ENCODE measurements at places on chromosomes 11 and 22.

GRCh38 chr11:33696411-33696810, 4.2 kb downstream of the C11orf91 start:
- peaks cover 13% of the 10 kb centered on the region for H3K36me3 ChIP-seq
- peaks cover 12% of the 10 kb centered on the region for H3K4me1 ChIP-seq
- no peak for DNase-seq

- DNase-seq: no peak
Observed at GRCh38 chr11:1830322-1831223, 4.2 kb upstream of the SYT8 start.

GRCh38 chr22:22674467-22674866, 30.1 kb downstream of the GGTLC2 start:
- peaks cover 23% of the 10 kb centered on the region for H3K27me3 ChIP-seq
- H3K4me3 ChIP-seq: no peak overlapping the region
- H3K4me1 ChIP-seq: no peaks in the 10 kb centered on the region
- H3K36me3 ChIP-seq: no peaks in the 10 kb centered on the region
- DNase-seq: no peak
- H3K27ac ChIP-seq: no peak overlapping the region

DNA sequence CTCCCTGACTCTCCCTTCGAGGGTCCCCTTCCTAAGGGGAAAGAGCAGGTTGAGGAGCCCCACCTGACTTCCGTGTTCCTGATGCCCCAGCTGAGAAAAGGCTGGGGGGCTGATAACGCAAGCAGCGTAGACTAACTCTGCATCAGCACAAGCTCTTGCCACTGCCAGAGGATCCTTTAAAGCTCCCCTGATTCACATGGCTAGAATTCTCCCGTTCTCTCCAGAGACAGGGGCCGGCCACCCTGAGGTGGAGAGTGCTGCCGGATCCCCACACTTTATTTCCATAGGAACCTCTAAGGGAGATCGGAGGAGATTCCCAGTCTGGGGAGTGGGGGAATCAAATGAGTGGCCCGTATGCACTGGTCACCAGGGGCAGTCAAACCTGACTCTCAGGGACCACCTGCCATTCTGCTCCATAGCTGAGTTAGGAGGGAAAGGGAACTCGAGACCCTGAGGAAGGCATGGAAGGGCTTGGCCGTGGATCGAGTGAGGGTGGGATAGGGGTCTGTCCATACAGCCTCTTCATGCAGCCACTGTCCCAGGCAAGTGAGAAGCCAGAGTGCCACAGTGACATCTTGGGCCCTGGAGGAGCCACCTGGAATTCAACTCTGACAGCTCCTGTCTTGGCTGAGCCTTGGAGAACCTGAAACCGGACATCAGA, 1.4 kb upstream of the VSIG10L2 start:
- H3K36me3 ChIP-seq: no peaks in the 10 kb centered on the region
- peaks cover 53% of the 10 kb centered on the region for H3K27me3 ChIP-seq
- no peak for DNase-seq
- H3K4me3 ChIP-seq: no peak overlapping the region
- H3K4me1 ChIP-seq: peaks cover 9% of the 10 kb centered on the region
- no peak overlapping the region for H3K27ac ChIP-seq

DNA sequence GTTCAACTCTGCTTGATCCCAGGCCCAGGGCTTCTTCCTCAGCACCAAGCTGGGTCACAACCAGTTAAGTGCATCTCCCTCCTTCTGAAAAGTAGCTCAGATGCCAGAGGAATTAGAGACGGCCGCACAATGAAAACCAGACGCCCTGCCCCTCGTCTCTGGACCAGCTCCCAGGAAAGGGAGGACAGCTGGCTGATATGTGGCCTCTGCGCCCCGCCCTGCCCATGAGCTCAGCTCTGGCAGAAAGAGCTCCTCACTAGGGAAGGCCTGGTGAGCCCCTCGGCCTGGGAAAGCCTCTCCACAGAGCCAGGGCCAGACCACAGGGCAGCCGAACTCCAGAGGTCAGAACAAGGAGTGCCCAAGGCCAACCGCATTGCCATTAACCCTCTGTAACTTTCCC, 18.1 kb upstream of the SCGB1A1 start:
- DNase-seq: no peak
- no peaks in the 10 kb centered on the region for H3K27me3 ChIP-seq
- no peak overlapping the region for H3K27ac ChIP-seq
- peaks cover 7% of the 10 kb centered on the region for H3K36me3 ChIP-seq
- H3K4me1 ChIP-seq: peaks cover 15% of the 10 kb centered on the region
- H3K4me3 ChIP-seq: no peak overlapping the region

GRCh38 chr11:117816846-117817367, 7.6 kb downstream of the FXYD2 start:
- H3K27ac ChIP-seq: peak overlapping the region; percentile 92
- DNase-seq: no peak
- peaks cover 36% of the 10 kb centered on the region for H3K4me1 ChIP-seq
- no peaks in the 10 kb centered on the region for H3K27me3 ChIP-seq
- peaks cover 11% of the 10 kb centered on the region for H3K36me3 ChIP-seq

- no peak overlapping the region for H3K4me3 ChIP-seq
- H3K27me3 ChIP-seq: peaks cover 41% of the 10 kb centered on the region
- H3K36me3 ChIP-seq: no peaks in the 10 kb centered on the region
- no peak for DNase-seq
- H3K4me1 ChIP-seq: peaks cover 11% of the 10 kb centered on the region
- no peak overlapping the region for H3K27ac ChIP-seq
Observed at GRCh38 chr11:2526808-2527381, 82.1 kb downstream of the KCNQ1 start.

DNA sequence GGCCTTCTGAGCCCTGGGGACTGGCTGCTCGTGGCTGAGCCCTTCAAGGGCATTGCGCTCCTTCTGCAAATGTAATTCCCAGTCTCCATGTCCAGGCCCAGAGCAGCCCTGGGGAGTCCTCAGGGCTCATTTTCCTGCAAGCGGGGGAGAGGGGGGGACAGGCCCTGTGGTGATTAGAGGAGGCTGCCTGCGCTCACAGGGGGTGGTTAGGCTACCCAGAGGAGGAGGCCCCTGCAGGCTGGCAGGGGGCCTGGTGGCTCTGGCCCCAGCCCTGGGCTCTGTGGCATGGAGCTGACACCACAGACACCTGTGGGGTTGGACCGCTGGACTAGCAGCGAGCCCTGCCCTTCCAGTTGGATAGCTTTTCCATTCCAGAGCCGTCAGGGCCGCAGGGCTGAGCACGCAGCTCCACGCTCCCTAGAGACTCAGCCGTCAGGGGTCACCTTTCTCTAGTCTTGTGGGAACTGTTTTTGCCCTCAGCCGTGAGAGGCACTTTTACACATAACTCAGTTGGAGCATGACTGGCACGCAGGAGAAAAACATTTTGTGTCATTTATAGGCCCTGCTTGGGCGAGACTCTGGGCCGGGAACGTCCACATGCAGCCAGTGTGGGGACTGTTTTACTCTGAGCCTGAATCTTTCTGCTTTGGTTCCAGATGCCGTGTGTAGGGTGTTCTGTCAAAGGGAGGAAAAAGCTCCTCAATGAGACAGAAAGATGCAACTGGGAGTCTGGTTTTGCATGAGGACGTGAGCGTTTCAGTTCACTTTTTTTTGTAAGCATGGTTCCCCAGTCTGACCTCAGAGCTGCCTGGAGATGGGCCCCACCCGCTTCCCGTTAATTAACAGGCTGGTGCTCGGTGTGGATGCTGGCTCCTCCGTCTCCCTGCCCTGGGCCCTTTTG, 58.1 kb downstream of the LRP5 start:
- H3K4me3 ChIP-seq: no peak overlapping the region
- H3K36me3 ChIP-seq: peaks cover 3% of the 10 kb centered on the region
- H3K27me3 ChIP-seq: peaks cover 12% of the 10 kb centered on the region
- no peak for DNase-seq

DNA sequence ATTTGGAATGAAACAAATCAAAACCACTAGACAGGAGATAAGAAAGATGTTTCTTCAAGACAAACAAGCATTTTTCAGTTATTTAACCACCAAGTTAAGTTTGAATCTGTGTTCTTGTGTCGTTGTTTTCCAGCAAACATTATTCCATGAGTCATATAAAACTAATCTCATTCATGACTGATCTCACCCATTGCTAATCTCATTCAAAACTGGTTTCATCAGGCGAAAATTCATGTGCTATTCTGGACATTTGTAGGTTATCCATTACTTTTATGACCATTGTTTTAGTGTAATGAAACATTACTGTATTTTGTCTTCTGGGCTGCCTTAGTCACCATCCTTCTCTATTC, 221.8 kb downstream of the DDX10 start:
- H3K4me3 ChIP-seq: no peak overlapping the region
- H3K36me3 ChIP-seq: no peaks in the 10 kb centered on the region
- no peak for DNase-seq

GRCh38 chr11:128686745-128687177, 7.1 kb upstream of the FLI1 start:
- H3K4me1 ChIP-seq: peaks cover 22% of the 10 kb centered on the region
- H3K4me3 ChIP-seq: peak overlapping the region; percentile 78
- peaks cover 52% of the 10 kb centered on the region for H3K27me3 ChIP-seq
- peak overlapping the region; percentile 60 for H3K27ac ChIP-seq

GRCh38 chr22:37069319-37069718, 17.8 kb downstream of the KCTD17 start:
- H3K4me3 ChIP-seq: no peak overlapping the region
- no peaks in the 10 kb centered on the region for H3K4me1 ChIP-seq
- H3K36me3 ChIP-seq: peaks cover 8% of the 10 kb centered on the region
- H3K27me3 ChIP-seq: peaks cover 12% of the 10 kb centered on the region
- no peak for DNase-seq

GRCh38 chr11:89477175-89477574, 14.0 kb downstream of the NOX4 start:
- H3K4me3 ChIP-seq: no peak overlapping the region
- H3K4me1 ChIP-seq: no peaks in the 10 kb centered on the region
- no peak for DNase-seq
- H3K27me3 ChIP-seq: no peaks in the 10 kb centered on the region

GRCh38 chr22:44181033-44181911, 547 bp downstream of the PARVG start:
- H3K4me1 ChIP-seq: peaks cover 25% of the 10 kb centered on the region
- peak; percentile 58 for DNase-seq
- peak overlapping the region; percentile 76 for H3K4me3 ChIP-seq
- peak overlapping the region; percentile 91 for H3K27ac ChIP-seq
- peaks cover 11% of the 10 kb centered on the region for H3K36me3 ChIP-seq
- H3K27me3 ChIP-seq: no peaks in the 10 kb centered on the region

- no peak overlapping the region for H3K27ac ChIP-seq
- no peaks in the 10 kb centered on the region for H3K36me3 ChIP-seq
- no peak overlapping the region for H3K4me3 ChIP-seq
- DNase-seq: no peak
- peaks cover 2% of the 10 kb centered on the region for H3K4me1 ChIP-seq
- peaks cover 94% of the 10 kb centered on the region for H3K27me3 ChIP-seq
Observed at GRCh38 chr11:134477486-134477885, 65.4 kb upstream of the B3GAT1 start.

DNA sequence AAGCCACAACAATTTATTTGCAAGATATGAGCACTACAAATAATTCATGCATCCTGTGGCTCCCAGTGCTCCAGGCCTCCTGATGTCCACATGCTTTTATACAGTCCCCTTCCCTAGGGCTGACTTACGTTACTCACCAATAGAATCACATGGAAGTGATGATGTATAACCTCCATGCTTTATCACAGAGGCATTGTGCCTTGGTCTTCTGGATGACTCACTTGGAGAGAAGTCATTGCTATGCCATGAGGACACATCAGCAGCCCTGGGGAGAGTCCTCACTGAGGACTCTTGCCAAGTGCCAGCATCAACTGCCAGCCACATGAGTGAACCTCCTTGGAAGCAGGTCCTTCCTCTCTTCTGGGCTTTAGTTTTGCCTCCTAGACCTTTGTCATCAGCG, 22.0 kb upstream of the IGSF9B start:
- H3K4me1 ChIP-seq: no peaks in the 10 kb centered on the region
- no peak overlapping the region for H3K4me3 ChIP-seq
- no peak overlapping the region for H3K27ac ChIP-seq
- H3K27me3 ChIP-seq: peaks cover 52% of the 10 kb centered on the region
- H3K36me3 ChIP-seq: no peaks in the 10 kb centered on the region

- no peaks in the 10 kb centered on the region for H3K27me3 ChIP-seq
- no peak for DNase-seq
- H3K27ac ChIP-seq: no peak overlapping the region
- H3K4me1 ChIP-seq: no peaks in the 10 kb centered on the region
Observed at GRCh38 chr11:31652528-31652927, 143.0 kb downstream of the ELP4 start.

DNA sequence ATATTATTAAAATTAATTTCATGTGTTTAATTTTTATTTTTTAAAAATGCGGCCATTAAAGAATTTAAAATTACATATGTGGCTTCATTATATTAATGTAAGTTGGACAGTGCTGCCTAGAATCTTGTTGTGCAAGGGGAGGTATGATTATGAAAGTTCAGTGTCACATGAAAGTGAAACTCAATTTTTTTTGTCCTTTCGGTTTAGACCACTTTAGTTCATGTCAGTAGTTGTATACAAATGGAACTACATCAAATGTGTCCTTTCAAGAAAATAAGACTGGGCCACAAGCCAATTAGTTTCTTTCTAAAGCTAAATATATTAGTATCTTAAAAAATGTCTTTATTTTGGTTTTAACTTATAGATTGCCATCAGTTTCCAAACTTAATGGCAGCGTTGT, 35.7 kb downstream of the TBCEL start:
- DNase-seq: no peak
- peaks cover 7% of the 10 kb centered on the region for H3K36me3 ChIP-seq
- H3K27ac ChIP-seq: no peak overlapping the region
- no peaks in the 10 kb centered on the region for H3K4me1 ChIP-seq
- no peak overlapping the region for H3K4me3 ChIP-seq

GRCh38 chr22:20578707-20579106, 71.3 kb downstream of the MED15 start:
- peaks cover 27% of the 10 kb centered on the region for H3K4me1 ChIP-seq
- H3K27me3 ChIP-seq: no peaks in the 10 kb centered on the region
- DNase-seq: no peak
- no peak overlapping the region for H3K4me3 ChIP-seq
